ENCODE measurements at places on chromosomes 7 and 10.
A peak's percentile ranks its signal among the peaks of the same experiment; 100 is the strongest.

- DNase-seq, result no peak
These were observed 475.1 kb downstream of the PARD3 start for GRCh38 chr10:34339816-34340553.

- no peak for DNase-seq
These were observed 105.0 kb downstream of the TRIM24 start for GRCh38 chr7:138565071-138565450.

GRCh38 chr10:103374263-103374662 lies 6.5 kb downstream of the TAF5 start:
- no peak for DNase-seq

- DNase-seq, result no peak
These were observed 158.5 kb downstream of the PTPRN2 start for GRCh38 chr7:158428837-158429753.

DNA sequence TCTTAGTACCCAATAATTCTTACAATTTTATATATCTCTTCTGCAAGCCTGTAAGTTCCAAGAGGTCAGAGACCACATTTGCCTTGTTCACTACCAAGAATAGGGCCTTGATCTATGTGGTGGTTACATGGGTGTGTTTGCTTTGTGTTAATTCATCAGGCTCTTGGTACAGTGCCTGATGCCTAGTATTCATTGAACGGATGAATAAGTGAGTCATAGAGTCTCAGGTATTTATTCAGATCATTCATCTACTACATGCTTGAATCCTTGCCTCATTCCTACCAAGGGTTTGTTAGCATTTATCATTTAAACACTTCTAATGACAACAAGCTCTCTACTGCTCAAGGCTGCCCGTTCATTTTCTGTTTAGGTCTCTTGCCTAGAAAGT lies 11.3 kb upstream of the SGPL1 start:
- no peak for DNase-seq

- DNase-seq, result no peak
These were observed 180.0 kb downstream of the PDE1C start for GRCh38 chr7:31890198-31890597.

DNA sequence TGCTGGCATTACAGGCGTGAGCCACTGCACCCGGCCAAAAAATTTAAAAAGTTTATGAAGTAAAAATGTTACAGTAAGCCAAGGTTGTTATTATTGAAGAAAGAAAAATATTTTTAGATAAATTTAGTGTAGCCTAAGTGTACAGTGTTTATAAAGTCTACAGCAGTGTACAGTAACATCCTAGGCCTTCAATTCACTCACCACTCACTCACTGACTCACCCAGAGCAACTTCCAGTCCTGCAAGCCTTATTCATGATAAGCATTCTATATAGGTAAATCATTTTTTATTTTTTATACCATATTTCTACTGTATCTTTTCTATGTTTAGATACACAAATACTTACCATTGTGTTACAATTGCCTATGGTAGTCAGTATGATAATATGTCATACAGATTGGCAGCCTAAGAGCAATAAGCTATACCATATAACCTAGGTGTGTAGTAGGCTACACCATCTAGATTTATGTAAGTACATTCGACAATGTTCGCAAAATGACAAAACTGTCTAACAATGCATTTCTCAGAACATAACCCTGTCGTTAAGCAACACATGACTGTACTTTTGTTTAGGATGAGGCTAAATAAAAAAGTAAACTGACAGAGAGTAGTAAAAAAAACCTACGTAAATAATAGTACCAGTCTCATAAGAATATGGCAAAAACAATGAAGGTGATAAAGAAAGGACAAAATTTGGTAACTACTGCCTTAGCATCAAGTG lies 77.8 kb upstream of the FAM133B start:
- no peak for DNase-seq

DNA sequence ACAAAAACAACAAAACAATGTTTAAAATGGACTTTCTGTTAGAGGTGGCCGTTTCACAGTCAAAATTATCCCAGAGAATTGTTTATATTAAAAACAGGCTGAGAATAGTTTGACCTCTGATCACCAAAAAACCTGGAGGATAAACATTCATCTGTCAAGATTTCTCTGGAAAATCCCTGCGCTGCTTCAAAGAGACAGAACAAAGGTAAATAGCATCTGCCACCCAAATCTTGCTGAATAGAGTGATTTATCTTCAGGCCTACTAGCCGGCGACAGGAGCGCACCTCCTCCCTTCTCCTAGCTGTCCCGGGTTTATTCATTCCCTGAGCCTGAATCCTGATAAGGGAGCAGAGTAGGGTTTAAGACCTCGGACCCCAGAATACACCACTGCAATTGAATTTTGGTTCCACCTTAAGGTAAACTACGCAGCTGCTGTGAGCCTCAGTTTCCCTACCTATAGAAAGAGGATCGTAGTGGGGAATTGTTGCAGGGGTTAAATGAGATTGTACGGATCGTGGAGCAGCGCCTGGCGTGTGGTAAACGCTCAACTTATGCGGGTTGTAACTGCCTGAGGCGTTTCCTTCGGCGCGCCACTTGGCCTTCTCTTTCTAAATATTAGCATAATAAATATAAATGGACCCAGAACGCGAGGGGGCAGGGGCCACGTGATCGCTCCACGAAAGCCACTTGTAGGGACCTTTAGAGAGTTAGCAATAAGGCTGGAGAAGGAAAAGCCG lies 498 bp upstream of the ST7 start:
- peak; percentile 39 for DNase-seq

DNA sequence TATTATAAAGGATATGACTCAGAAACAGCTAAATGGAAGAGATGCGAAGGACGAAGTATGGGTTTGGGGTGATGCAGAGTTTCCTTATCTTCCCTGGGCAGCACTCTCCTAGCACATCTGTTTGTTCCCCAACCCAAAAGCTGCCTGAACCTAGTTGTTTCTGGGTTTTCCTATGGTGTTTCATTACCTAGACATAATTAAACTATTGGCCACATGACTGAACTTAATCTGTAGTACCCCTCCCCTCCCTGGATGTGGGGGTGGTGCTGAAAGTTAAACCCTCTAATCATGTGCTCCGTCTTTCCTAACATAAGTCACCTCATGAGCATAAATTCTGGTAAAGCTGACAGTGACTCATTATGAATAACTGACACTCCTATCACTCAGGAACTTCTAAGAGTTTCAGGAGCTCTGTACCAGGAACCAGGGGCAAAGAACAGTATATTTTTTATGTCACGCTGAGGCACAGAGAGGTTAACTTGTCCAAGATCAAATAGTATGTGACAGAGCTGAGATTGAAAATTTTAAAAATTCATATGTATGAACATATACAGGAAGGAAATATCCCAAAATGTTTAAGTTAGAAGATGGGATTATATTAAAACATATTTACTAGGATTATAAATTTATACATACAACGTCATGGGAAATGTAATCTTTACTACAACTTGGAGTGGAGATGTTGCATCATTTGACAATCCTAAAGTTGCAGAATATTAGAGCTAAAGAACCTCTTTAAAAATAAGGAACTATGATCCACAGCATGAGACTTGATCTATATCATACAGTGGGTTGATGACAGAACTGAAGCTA lies 4.8 kb downstream of the STRIP2 start:
- DNase-seq, result no peak

DNA sequence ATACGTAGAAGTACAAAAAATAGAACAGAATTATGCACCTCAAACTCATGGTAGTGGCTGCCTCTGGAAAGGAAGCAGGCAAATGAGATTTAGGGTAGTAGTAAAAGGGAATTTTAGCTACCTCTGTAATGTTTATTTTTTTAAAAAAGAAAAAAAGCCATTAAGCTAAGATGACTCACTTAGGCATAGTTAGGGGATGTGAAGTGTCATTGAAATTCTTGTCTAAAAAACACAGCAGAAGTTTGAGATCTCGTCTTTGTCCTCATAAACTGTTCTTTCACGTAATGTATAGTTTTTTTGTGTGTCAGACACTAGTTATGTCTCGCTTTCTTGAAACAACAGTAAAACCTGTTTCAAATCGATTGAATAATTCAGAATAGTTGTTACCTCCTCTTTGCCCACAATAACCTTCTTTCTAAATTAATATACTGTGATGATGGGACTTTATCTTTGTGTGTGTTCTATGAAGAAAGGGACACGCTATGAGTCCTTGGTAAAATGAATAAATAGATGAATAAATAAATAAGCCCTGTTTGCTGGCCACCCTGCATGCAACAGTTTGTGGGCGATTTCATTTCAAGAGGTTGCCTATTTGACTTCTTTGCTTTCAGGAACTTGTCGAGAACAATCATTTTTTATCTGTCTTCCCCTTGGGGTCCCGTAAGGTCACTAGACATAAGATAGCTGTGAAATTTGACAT lies 14.5 kb upstream of the FBXW4 start:
- DNase-seq, result no peak

GRCh38 chr10:119313644-119314043 lies 106.3 kb downstream of the GRK5 start:
- DNase-seq, result no peak

- no peak for DNase-seq
These were observed 93.0 kb downstream of the ARHGAP22 start for GRCh38 chr10:48511875-48512231.

GRCh38 chr10:49090696-49091380 lies 24.5 kb downstream of the VSTM4 start:
- no peak for DNase-seq

- no peak for DNase-seq
These were observed 732.0 kb downstream of the XPNPEP1 start for GRCh38 chr10:109191341-109191740.

DNA sequence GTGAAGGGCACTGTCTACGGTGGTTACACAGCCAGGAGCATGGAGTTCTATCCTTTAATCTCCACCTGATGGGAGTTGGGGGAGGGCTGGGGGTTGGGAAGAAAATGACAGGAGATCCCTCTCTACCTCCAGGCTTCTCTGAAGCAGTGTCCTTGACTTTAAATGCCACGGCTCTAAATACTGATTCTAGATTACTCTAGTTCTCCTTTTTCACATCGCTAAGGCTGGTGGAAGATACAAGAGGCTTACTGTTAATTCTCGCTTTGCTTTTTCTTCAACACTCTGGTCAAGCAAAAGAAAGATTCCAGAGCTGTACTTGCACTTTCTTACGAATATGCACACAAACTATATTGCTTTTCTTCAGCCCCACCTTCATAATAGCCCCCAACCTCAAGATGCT lies 30.5 kb downstream of the ARL3 start:
- DNase-seq, result no peak

GRCh38 chr7:133676805-133677370 lies 424.0 kb downstream of the EXOC4 start:
- DNase-seq, result no peak

- DNase-seq, result no peak
These were observed 7.9 kb downstream of the STAM start for GRCh38 chr10:17651896-17652295.

DNA sequence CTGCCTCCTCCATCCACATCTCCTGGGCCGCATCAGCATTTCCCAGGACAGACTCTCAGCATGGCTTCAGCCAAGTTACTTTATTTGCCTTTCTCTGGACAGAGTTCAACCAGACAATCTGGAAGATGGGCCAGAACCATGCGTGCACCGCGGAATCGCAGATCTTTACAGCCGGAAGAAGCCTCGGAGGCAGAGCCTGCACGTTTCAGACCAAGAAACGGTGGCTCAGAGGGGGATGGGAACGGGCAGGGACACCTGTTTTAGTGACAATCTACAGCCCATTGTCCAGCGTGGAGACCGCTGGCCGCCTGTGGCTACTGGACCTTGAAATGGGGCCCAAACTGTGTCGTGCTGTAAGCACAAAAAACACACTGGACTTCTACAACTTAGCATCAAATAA lies 3.5 kb downstream of the VIPR2 start:
- no peak for DNase-seq

Data from iPS-NIHi11 (cell line).